Stimulated activated CD8-positive, alpha-beta memory T cell treated with anti-CD3 and anti-CD28 coated beads, Interleukin-4, amount 100 ng/mL, for 1 hour (primary cell): ENCODE measurements at places on chromosomes 3 and 15.

- DNase-seq: no peak
Observed at GRCh38 chr3:48505146-48505545, 1.2 kb upstream of the SHISA5 start.

GRCh38 chr3:195207731-195208130 lies 63.2 kb downstream of the XXYLT1 start:
- no peak for DNase-seq

DNA sequence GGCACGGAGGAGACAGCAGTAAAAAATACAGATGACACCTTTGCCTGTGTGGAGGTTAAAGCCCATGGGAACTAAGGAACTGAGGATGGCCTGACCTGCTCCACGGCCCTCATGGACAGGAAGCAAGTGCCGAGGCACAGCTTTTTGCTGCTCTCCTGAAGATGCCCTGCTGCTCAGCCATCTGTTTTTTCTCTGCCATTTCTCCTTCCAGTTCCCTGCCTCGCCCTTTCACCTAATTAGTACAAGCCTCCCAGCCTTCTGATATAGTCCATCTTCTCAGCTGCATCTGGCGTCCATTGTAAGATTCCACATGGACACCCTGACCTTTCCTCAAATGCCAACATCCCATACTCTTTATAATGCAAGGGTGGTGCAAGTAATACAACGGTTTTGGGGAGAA lies 11.8 kb upstream of the CXCR6 start:
- DNase-seq: no peak

GRCh38 chr15:88647351-88648105 lies 8.7 kb downstream of the ISG20 start:
- DNase-seq: no peak

DNA sequence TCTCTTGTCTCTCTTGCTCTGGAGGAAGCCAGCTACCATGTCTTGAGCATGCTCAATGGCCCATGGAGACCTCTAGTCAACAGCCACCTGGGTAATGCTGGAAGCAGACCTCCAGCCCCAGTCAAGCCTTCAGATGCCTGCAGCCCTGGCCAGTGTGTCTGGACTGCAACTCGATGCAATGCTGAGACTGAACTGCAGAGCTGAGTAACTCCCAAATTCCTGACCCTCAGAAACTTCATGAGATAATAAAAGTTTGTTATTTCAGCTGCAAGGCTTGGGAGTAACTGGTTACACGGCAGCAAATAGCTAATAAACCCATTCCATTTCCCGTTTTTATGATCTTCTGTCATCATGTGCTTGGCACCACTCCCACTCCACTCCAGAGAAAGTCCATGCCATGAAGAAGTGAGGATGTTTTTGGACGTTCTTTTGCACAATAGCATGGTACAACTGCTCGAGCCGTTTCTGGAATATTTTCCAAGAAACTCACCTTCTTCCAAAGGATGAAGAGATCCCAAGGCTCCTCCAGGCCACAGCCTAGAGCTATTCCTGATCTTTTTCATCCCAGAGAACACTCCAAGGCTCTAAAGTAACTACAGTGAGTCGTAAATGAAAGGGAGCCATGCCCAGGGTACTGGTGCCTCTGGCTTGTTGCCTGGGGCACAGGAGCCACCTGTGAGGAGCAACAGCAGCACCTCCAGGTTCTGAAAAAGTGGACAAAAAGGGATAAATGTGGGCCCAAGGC lies 72.0 kb upstream of the KLF13 start:
- DNase-seq: no peak

DNA sequence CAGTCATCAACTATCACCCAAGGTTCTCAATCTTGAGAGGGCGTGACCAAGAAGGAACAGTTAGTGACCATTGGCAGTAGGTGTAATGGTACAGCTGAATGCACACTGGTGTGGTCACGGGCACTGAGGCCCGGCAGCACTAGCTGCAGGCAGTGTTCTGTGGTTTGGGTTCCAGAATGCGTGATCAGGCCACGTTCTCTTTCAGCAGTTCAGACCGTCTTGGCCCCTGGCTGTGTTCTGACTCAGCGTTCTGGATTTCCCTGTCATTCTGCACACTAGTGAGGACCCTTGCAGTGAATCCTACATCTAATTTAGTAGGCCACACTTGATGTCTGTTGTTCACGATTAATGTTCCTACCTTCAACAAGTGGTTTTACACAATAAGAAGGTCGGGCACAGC lies 220.5 kb upstream of the SLCO3A1 start:
- no peak for DNase-seq

GRCh38 chr3:37301980-37302708 lies 127.8 kb upstream of the LRRFIP2 start:
- DNase-seq: no peak

- no peak for DNase-seq
Observed at GRCh38 chr3:85481411-85482212, 522.8 kb downstream of the CADM2 start.

- DNase-seq: no peak
Observed at GRCh38 chr15:43775411-43775965, 1.3 kb downstream of the ELL3 start.
